Muscle of back (tissue), 13 donors: ENCODE measurements at places on chromosomes 5 and 9. TPM values are rescaled to one million over a fixed set of nuclear protein-coding genes. Genes with fewer than 3 reads are reported as not detected.

The PRUNE2 gene
- polyA plus RNA-seq, result 17.3 TPM

The AK8 gene
- 0.39 TPM for polyA plus RNA-seq

The SH3PXD2B gene
- polyA plus RNA-seq, result 45.2 TPM

The PTGER4 gene
- 12.6 TPM for polyA plus RNA-seq

The TNC gene
- 39.3 TPM for polyA plus RNA-seq

DNA sequence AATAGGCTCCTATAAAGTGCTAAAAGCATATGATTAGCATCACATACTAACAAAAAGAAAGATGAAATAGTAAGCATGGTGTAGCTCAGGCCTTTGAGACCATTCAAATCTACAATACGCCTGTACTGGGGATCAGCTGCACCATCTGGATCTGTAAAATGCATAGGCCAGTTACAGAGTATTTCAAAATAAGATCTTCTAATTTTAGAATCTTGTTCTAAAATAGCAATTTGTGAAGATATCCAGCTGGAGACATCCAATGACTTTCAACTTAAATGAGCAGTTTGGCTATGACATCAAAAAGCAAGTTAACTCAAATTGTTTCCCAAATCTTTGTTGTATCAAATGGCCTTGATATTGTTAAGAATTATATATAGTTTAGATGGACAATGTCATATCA lies 386.3 kb downstream of the MRPS30 start:
- DNase-seq, result no peak

DNA sequence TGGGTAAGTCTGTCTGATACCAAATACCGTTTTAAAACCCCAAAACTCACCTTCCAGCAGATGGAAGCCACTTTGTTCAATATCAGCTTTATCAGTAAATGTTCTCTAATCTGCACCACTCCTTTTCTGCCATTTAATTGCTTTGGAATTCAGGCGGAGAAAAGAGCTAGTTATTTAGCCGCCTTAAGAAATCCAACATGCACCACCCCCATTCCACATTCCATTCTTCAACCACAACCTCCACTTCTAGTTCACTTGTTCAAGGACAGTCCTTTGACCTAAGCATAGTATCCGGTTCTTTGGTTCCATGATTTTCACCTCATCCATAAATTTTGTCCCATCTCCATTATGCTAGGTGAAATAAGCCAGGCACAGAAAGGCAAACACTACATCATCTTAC lies 240.1 kb downstream of the DNAH5 start:
- no peak for DNase-seq
